ENCODE measurements at places on chromosomes 12 and 14.

- DNase-seq = no peak
Measured at GRCh38 chr12:104535369-104535768, 78.6 kb downstream of the CHST11 start.

DNA sequence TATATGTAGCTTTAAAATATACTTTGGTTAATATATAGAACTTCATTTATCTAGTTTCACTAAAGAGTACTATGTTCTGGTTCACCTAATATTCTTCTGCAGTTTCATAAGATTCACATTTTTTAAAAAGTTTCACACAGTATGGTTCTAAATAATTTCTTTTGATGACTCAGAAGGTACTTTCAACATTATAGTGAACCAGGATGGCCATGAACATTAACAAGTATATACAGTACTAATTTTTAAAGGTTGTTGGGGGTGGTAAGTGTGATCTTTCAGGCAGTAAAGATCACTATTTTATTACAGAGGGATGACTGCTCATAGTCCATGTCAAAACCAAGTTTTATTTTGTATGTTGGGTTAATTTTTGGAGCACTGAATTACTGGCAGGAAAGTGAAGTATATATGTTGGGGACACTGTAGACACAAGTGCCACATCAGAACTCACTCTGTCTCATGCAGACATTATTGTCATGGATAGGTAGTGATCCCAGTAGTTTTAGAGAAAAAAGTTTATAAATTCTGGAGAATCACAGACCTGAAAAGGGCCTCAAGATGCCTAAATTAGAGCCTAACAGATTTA is 60.0 kb downstream of the DCAF5 start:
- no peak for DNase-seq

DNA sequence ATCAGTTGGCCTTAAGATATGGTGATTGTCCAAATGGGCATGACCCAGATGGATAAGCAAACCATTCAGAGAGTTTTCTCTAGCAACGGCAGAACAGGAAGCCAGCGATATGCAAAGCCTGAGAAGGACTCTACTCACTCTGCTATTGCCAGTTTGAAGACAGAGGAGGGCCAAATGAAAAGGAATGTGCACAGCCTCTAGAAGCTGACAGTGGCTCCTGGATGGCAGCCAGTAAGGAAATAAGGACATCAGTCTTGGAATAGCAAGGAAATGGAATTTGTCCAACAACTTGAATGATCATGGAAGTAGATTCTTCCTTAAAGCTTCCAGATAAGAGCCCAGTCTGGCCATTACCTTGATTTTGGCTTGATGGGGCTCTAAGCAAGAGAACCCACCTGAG is 60.0 kb downstream of the TMTC2 start:
- no peak for DNase-seq

GRCh38 chr12:15928346-15928745 is 17.2 kb downstream of the DERA start:
- no peak for DNase-seq

- DNase-seq = no peak
Measured at GRCh38 chr12:68240079-68240478, 13.3 kb downstream of the IL22 start.

- no peak for DNase-seq
Measured at GRCh38 chr12:72267974-72268373, 4.2 kb upstream of the TRHDE start.

DNA sequence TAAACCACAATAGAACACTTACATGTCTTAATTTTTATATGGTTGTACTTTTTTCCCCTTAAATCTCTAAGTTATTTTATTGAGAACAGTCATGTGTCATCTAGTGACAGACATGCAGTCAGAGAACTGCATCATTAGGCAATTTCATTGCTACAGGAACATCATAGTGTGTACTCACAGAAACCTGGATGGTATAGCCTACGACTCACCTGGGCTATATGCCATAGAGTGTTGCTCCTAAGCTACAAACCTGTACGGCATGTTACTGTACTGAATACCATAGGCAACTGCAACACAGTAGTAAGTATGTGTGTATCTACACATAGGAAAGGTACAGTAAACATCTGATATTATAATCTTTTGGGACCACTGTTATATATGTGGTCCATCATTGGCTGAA is 557.6 kb downstream of the PRKD1 start:
- DNase-seq = no peak

- DNase-seq = no peak
Measured at GRCh38 chr14:85198001-85198400, 331.9 kb upstream of the FLRT2 start.

DNA sequence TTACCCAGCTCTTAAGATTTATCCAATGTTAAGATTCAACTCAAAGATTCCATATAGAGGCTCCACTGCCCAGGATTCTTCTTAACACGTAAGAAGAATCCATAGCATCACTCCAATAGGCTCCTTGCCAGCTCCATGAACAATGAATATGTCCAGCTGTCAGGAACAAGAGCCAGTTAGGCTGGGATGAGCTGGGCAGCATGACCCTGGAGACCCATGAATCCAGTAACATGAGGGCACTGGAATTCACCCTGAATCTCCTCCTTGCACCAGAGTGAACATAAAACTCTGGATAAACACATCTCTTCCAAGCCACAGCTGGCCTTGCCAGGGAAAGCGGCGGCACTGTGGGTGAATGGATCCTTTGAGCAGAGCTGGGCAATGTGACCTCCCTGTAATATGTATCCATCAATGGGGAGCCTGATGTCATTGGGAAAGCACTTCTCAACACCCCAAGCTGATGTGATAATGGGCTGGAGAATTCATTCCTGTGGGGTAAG is 24.4 kb upstream of the TC2N start:
- no peak for DNase-seq

GRCh38 chr12:47604221-47604873 is 101.5 kb downstream of the RPAP3 start:
- no peak for DNase-seq

GRCh38 chr12:20520532-20520931 is 152.2 kb downstream of the PDE3A start:
- DNase-seq = no peak

- no peak for DNase-seq
Measured at GRCh38 chr12:25755136-25755970, 202.3 kb upstream of the LMNTD1 start.

DNA sequence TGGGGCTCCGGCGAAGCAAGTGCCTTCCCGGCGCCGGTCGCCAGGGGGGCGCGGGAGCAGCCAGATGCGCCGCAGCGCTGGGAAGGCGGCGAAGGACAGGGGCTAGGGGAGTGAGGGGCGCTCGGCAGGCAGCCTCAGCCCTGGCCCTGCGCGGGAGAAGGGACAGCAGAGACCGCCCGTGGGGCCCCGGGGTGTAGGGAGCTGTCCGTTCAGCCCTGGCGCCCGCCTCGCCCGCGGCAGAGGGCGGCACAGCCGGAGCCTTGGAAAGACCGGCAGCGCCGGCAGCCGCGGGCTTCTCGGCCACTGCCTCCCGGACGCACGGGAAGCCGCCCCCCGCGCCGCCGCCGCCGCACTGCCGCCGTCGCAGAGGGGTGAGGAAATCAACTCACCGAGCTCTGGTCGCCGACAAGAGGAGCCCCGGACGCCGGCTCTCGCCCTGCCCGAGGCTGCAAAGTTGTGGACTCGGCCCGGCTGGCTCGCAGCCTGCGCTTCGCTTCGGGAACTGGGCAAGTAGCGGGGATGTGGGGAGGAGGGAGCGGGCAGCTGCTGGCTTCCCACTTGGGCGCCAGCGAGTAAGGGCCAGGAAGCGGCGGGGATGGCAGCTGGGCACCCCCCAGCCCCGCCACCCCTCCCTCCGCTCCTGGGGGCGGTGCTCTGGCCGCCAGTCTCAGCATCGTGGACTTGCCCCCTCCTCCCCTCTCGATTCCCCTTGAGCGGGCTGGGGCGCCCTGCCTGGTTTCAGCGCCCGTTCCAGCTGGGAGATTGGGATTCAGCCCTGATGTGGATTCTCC is at the start of gene ZDHHC22:
Gene ZDHHC22 (minus strand): TSS at position 578 of the 791 bp plus-strand sequence. CDS start 2,053 bp downstream, outside the sequence.
- DNase-seq = peak; percentile 24

DNA sequence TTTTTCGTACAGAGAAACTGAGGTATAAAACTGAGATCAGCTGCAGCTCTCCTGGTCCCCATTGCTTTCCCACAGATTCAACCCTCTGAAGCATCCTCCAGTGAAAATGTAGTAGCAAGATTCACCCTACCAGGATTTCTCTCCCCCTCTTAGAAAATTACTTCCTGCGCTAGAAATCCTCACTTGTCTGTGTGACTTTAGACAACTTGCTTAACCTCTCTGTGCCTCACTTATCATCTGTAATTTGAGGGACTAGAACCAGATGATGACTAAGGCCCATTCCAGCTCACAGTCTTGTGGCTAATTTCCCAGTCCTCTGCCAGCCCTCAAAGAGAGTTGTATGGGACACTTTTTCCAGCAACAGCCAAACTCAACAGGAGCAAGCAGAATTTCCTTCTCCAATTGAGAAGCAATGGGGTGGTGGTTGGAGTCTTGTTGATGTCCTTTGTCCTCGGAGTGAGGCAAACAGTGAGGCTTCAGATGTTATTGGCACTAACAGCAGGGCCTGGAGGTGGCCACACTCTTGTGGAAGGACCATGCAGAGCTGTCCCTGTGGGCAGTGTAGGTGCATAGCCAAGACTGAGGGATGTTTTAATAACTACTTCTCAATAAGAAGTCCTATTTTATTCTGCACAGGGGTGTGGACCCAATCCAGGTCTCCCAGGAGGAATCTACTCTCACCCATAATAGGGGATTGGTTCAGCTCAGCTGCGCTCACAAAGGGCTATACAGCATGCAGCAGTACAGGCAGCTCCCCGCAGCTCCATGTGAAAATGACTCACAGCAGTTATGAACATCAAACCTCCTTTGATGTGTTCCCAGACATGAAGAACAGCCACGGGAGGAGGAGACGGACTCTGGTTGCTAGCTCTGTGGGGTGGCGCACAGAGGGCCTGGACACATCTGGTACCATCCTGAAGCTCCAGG is 200.1 kb downstream of the DAD1 start:
- no peak for DNase-seq

GRCh38 chr14:34496679-34497513 is 34.9 kb upstream of the SPTSSA start:
- DNase-seq = no peak

DNA sequence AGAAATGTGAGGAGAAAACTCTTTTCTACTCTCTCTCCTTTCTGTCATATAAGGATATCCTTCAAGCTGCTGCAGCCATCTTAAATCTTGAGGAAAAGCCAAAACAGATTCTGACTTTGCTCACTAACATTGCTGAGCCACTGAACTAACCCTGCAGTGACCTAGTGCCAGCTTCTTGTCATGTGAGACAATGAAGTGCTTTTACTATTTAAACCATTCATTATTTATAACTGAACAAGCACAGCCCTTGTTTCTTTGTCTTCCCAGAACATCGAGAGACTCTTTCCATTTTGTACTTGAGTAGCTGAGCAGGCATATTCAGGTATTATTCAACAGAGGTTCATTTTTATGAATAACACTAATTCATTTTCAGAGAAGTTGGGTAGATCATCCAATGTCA is 455.0 kb upstream of the TMPO start:
- no peak for DNase-seq

DNA sequence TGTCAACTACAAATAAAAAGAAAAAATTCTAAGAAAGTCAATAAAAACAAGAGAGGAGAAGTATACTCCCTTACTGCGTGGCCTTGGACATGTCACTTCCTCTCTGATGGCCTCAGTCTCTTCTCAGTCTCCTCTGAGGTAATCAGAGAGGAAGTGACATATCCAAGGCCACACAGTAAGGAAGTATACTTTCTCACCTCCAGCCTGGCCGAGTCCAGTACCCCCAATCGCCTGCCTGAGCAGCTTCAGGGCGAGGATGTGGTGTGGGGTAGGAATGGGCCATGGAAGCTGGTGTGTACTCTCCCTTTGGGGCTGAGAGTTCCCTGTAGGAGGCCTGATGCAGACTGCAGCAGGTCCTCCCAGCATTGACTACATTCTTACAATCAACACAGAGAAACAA is 15.8 kb downstream of the VDR start:
- no peak for DNase-seq

GRCh38 chr14:65664436-65664835 is 251.9 kb downstream of the FUT8 start:
- DNase-seq = no peak

Measured in NCI-H1417 treated with DMSO at 0.1 percent for 48 hours (cell line).